ENCODE measurements at places on chromosomes 12 and 14. TPM values are rescaled to one million over a fixed set of nuclear protein-coding genes. Genes with fewer than 3 reads are reported as not detected.

Gene KCTD10
- 19.6 TPM for total RNA-seq

Gene SLC5A8
- 0.29 TPM for total RNA-seq

Gene HVCN1
- total RNA-seq = not detected

Gene LMO3
- 10.8 TPM for total RNA-seq

Gene SMOC1
- not detected for total RNA-seq

Gene HNRNPC
- 110 TPM for total RNA-seq

Gene SMIM41
- total RNA-seq = not detected

Gene STAC3
- total RNA-seq = 0.89 TPM

Gene SYNDIG1L
- total RNA-seq = not detected

Gene TAPBPL
- total RNA-seq = 15.8 TPM

Gene BMP4
- total RNA-seq = 10.3 TPM

Gene SLC6A13
- not detected for total RNA-seq

Gene RNASE4
- total RNA-seq = 124 TPM

Gene GATC
- total RNA-seq = 9.3 TPM

Data from stomach (tissue), 19 donors.